ENCODE measurements at places on chromosomes 12 and 14. TPM values are rescaled to one million over a fixed set of nuclear protein-coding genes. Genes with fewer than 3 reads are reported as not detected.
A peak's percentile ranks its signal among the peaks of the same experiment; 100 is the strongest.

GRCh38 chr14:30621354-30621939 lies 672 bp upstream of the SCFD1 start:
- peak; percentile 11 for DNase-seq

- DNase-seq: no peak
These were observed 47.1 kb upstream of the KICS2 start for GRCh38 chr12:64269161-64269560.

DNA sequence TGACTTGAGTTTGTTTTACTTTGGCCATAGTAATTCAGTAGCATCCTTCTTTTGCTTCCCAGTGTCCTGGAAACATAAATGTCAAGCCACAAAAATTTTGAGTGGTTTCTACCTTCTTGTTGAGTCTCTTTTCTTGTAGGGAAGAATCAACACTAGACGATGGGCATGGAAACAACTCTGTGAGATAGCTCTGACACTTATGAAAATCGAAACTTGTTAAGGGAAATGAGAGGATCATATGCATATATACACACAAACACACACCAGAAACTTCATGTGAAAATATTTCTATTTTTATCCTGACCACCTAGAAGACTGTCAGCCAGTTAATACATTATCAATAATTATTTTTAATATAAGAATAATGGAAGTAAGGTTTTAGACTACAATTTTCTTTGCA lies 1247.3 kb upstream of the FLRT2 start:
- DNase-seq: no peak

Gene AVPR1A
- 0.59 TPM for total RNA-seq

DNA sequence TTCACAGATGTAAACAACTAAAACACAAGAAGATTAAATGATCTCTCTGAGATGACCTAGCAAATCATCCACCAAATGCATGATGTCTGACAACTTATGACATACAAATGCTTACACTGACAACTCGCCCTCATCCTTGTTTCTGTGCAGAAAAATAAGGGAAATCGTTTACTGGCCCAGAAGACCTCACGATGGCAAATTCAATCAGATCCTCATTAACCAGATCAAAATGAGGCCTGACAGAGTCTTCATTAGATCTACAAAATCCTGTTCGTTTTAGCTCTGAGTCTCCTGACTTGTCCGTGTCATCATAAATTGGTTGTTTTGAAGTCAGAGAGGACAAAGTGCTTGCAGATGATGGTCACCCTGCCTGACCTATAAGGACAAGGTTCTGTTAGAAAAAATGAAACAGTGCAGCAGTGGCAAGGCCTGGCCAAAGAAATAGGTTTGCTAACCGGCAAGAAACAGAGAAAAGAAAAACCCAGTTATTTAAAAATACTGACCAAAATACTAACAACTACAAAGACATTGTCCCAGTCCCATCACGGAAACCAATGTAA lies 109.5 kb downstream of the BTG1 start:
- no peak for DNase-seq

DNA sequence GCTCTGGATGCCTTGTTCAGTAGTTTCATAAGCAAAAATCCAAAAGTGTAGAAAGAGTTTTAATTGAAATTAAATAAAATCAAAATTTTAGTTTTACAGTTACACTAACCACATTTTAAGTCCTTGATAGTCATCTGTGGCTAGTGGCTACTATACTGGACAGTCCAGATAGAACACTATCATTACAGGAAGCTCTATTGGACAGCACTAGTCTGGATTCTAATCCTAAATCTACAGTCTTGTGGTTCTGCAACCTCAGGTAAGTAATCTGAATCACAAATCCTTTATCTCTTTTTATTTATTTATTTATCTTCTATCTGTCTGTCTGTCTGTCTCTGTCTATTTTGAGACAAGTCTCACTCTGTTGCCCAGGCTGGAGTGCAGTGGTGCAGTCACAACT lies 18.0 kb downstream of the RAP1B start:
- no peak for DNase-seq

DNA sequence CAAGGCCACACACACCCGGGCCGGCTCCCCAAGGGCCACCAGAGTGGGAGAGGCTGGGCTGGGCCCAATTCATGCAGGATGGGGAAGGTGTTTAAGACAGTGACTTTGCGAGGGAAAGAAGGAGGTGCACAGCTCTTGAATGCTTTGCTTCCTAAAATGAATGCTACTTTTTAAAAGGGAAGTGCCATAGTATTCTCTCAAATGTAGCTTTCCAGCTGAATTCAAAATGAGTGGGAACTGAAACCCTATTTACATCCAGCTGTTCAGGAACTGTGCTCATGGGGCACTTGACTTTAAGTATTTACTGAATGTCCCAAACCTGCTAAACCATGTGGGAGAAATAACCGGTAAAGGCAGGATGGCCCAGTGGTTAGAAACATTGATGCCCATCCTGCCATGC lies 7.6 kb downstream of the ITPK1 start:
- DNase-seq: no peak

Gene HOXC6
- total RNA-seq: 0.21 TPM

DNA sequence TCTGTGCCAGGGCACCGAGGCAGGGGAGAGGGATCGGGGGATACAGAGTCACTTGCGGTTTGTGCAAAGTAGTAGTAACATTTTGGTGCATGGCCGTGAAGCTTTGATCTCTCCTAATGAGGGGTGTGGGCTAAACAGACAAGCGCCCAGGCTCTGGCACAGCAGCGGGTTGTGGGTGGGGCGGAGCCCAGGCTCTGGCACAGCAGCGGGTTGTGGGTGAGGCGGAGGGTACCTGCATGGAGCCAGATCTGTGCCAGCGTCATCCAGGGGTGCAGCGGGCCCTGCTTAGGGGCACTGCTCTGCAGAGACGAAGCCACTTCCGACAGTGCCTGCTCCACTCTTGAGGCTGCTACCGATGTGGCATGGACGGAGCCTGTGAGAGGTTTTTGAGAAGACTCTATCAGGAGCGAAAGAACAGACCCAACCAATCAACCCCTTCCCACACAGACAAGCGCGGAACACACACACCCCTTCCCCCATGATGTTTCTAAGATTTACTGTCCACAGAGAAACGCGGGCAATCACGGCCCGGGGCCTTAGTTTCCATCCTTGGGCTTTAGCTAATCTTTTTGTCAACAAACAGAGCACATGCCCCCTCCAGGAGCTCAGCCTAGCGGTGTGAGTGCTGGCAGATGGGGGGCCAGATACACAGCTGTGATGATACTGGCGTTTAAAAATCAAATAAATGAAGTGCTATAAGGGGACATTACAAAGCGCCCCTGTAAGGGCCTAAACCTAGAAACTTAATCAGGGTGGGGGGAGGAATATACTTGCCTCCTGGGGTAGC lies 196.6 kb downstream of the CALM1 start:
- no peak for DNase-seq

DNA sequence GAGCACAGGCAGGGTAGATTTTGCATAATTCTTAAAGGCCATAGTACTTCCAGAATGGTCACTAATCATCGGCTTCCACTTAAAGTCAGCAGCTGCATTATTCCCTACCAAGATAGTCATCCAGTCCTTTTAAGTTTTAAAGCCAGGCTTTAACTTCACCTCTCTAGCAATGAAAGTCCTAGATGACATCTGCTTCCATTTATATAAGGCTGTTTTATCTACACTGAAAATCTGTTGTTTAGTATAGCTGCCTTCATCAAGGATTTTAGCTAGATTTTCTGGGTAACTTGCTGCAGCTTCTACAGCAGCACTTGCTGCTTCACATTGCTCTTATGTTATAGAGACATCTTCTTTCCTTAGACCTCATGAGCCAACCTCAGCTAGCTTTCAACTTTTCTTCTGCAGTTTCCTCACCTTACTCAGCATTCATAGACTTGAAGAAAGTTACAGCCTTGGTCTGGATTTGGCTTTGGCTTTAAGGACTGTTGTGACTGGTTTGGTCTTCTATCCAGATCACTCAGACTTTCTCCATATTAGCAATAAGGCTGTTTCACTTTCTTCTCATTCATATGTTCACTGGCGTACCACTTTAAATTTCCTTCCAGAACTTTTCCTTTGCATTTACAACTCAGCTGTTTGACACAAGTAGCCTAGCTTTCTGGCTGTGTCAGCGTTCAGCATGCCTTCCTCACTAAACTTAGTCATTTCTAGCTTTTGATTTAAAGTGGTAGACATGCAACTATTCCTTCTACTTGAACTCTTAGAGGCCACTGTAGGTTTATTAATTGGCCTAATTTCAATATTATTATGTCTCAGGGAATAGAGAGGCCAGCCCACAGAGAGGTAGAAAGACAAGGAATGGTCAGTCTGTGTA lies 209.9 kb upstream of the GARIN2 start:
- DNase-seq: no peak

DNA sequence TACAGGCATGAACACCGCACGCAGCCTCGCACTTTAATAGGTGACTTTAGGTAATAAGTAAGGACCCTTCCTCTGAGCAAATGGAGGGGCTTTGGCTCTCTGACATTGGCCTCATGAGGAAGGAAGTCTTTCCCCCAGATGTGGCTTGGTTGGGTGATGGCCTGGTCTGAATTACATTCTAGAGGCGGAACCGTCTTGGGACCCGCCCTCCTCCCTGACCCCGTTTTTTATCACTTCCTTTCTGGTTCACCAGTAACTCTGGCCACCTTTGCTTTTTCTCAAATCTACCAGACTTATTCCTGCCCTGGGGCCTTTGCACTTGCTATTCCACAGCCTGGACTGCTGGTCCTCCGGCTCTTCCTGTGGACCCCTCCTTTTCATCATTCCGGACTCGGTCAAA lies 13.4 kb downstream of the ALDH2 start:
- DNase-seq: no peak

GRCh38 chr14:65986041-65986440 lies 500.1 kb upstream of the CCDC196 start:
- DNase-seq: no peak

All from endothelial cell (in vitro differentiated cells).